Hypothalamus (tissue), 51 donors: ENCODE measurements at places on chromosomes 11 and 22.
A peak's percentile ranks its signal among the peaks of the same experiment; 100 is the strongest.

DNA sequence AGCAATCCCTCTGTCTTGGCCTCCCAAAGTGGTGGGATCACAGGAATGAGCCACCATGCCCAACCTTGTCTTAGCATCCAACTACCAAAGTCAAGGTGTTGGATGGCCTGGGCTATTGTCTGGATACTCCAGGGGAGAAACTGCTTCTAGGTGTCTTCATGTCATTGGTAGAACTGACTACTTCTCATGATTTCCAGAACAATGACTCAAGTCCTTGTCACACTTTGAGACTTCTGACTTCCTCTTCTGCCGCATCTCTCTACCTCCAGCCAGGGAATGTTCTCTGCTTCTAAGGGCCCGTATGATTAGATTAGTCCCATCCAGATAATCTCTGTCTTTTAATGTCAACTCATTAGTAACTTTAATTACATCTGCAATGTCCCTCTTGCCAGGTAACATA is 30.6 kb downstream of the APOL6 start:
- no peak for DNase-seq

DNA sequence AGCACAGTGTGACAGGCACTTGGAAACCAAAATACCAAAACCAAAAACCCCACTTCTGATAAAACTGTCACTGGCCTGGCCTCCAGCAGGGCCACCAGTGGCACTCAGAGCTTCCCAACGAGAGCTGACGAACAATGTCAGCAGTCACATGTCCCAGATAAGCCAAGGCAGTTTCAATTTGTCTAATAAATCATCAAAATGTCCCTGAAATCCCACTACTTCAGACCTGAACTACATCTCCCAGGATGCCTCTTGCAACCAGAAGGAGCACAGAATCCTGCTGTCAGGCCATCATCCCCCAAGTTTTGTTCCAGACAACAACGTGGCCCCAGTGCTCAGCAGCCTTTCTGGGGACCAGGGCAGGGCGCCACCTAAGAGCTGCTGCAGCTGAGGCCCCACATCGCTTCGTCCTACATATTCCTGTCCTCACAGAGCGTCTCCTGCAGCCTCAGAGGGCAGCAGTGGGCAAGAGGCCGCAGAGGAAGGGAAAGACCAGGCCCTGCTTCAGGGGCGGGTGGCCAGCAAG is 25.1 kb downstream of the LRFN4 start:
- no peak for DNase-seq

- no peak for DNase-seq
These were observed 657 bp downstream of the ELMOD1 start for GRCh38 chr11:107591378-107592230.

GRCh38 chr11:369336-370018 is at the start of gene B4GALNT4:
B4GALNT4 (plus strand) TSS chr11:369499; CDS start chr11:369804, 305 bp downstream.
- peak; percentile 70 for DNase-seq

GRCh38 chr11:110490886-110491285 is 61.1 kb downstream of the FDX1 start:
- no peak for DNase-seq

DNA sequence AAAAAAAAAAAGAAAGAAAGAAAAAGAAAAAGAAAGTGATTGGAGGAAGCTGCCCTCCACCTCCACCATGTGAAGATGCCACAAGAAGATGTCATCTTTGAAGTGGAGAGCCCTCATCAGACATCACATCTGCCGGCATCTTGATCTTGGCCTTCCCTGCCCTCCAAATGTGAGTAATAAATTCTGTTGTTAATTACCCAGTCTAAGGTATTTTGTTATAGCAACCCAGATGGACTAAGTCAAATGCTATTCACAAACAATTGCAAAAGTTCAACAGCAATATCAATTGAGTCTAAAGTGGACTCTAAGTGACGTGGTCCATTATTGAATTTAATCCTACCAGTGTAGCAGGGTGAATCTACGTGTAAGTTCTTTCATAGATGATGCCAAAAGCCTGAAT is 55.9 kb upstream of the NUP160 start:
- no peak for DNase-seq

DNA sequence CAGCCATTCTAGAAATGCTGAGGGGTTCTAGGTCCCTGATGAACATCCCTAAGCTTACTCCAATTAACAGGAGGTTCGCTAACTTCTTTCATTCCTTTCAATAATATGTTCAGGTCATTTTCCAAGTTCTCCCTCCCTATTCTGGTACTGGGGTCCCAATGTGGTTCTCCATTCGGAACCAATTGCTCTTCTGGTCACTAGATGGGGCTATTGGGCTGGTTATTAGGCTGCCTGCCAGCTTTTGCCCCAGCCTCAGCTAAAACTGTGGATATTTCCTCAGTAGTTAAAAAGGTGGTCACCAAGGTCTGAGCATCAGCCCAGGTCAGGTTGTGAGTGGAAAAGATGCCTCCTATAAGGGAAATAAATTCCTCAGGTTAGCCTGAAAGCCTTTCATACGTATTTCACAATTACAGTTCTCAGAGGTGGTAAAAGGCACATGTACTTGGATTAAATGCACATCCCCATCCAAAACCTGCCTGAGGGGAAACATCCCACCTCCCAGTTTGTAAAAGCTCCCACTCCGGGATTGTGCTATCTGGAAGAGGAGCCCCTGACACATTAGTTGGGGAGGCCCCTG is 161.1 kb upstream of the CCDC179 start:
- no peak for DNase-seq

DNA sequence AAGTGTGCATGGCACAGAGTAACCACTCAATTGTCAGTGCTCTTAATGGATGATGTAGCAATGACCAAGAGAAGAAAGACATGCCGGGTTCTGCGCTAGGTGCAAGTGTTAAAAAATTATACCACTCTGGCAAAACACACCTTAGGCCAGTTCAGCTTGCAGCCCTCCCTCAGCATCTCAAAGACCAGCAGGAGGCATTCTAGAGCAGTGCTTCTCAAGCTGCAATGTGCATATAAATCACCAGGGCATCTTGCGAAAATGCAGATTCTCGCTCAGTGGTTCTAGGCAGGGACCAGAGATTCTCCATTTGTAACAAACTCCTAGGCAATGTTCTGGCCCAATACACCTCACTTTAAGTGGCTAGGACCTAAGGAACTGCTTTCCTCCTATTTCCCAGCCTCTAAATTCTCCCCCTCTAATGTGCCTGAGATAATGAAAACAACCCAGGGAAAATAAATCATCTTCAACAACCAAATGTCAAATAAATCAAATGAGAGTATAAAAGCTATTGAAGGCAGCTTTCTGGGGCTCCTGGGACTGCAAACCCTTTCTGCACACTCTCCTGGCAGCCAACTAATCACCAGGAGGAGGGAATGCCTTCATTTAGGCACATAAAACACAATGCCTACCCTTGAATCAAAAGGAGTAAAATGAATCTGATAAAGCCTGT is 337.2 kb upstream of the API5 start:
- no peak for DNase-seq

DNA sequence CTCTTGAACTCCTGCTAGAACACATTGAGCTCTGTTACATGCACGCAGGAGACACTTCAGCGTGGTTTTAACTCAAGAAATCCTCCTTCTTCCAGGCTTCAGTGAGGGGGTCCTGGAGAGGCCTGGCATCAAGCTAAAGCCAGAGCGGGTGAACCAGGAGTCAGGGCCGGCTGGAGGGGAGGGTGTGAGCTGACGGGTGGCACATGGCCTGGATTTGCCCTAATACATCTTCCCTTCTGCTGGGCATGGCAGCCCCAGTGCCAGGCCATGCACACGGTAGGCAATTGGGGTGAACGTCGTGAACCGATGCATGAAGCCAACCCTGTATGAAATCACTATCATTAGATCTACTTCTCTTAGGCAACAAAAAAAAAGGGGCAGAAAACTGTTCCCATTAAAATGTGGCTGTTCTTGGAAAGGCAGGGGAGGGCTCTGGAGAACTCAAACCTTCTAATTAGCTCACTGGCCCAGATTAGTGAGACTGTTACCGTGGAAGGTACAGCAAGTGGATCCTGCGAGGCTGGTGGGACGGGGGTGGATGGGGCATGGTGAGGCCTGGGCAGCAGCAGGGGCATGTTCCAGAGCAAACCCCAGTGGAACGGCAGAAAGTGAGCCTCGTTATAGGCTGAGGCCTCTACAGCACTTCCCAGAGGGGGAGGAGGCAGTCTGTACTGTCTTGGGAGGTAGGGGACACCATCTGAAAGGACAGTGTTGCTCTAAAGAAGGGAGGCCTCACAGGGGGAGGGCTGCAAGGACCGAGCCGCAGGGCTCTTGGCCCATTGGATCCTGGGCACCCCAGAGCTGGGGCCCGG is 10.6 kb downstream of the IFT27 start:
- DNase-seq = no peak

- DNase-seq = no peak
These were observed 96.2 kb downstream of the TSPAN18 start for GRCh38 chr11:44823006-44823405.

GRCh38 chr11:65726660-65727059 is 6.1 kb upstream of the RNASEH2C start:
- DNase-seq = no peak

DNA sequence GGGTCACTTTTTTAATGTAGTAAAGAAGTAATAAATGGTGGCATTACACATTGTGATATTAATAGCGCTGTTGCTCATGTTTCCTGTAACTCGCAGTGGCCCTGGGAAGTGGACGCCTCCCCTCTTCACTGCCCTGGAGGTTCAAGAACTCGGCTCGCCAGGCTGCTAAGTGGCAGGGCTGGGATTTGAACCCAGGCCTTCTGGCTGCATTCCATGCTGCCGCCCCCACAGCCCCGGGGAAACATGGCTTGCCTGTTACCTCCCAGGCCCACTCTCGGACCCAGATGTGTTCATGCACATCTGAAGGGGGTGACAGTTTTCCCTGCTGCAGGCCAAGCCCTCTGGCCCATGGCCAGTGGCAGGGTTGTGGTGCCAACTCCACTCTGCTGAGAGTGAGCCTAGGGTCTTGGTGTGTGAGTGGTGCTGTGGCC is 25.0 kb upstream of the MGAT3 start:
- DNase-seq = no peak

DNA sequence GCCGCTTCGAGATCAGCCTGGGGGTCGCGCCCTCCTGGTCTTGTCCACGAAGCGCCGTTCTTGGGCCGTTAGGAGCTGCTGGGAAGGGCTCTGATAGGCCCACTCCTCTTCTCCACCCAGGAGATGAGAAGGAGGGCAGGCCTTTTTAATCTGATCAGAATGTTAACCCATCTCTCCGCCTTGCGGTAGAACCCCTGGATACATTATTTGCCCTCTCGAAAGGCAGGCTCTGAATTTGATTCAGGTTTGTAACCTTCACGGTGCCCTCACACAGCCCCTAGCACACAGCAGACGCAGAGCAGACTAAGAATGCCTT is at the start of gene CCDC83:
Gene CCDC83, plus strand, starts transcription at position 43 of the 316 bp plus-strand sequence. CDS start 9,741 bp downstream, outside the sequence.
- DNase-seq = no peak

DNA sequence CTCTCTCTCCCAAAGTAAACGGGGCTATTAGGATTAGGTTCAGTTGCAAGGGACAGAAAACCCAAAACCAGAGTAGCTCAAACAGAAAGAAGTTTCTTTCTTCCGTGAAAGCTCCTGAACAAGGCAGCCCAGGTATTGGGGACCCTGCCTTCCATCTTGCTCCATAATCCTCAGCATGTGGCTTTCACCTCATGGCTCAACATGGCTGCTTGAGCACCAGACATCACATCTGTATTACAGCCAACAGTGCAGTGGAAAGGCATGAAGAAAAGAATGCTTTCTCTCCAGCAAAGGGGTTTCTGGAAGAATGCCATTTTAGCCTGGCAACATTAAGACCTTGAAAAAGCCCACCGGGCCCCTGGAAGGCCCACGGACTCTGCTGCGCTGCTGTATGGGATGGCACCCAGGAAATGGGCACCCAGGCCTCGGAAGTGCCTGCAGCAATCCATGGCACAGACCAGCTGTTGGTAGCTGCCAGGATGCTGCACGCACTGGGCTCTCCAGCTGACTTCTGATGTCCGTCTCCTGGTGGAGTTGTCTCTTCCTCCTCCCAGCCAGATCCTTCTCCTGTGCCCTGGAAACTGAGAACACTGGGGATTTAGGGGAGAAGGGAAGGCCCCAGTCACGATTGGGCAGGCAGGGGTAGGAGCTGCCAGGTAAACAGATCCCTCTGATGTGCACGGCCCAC is 22.6 kb downstream of the PDGFB start:
- no peak for DNase-seq

DNA sequence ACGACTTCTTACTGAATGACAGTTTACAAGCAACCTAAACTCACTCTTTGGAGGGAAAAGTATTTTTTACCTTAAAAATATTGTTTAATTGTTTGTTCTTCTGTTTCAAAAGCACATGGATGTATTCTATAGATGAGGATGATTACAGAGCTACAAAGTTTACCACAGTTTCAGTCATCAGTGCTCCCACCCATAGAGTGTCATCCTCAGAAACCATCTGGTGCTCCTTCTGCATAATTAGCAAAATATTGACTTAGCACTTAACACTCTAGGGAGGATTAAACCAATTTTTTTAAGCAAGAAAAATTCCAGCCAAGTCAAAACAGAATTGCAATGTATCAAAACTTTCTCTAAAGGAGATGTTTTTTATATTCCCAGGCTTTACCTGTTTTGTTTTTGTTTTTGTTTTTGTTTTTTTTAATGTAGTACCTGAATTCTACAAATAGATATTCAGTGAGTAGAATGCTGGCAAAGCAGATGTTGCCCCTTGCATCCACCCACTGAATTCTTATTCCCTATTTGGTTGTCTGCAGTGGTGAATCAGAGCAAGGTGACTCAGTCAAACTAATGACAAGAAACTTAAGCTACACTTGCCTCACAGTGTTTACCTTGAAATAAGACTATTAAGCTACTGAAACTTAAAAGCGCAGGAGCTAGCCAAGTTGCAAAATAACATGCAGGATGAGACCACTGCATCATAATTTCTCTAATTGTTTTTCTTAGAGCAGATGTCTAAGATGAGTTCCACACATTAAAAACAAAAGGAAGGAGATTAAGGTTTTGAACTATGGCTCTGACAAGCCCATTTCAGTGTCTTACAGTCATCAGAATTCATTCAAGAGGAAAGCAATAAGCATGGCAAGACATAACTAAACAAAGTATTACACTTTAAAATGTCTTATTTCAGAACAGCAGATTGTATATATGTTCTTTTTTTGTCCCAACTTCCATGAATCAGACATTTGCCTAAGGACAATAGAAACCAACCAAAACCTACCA is 155.1 kb upstream of the SOX6 start:
- DNase-seq = no peak

DNA sequence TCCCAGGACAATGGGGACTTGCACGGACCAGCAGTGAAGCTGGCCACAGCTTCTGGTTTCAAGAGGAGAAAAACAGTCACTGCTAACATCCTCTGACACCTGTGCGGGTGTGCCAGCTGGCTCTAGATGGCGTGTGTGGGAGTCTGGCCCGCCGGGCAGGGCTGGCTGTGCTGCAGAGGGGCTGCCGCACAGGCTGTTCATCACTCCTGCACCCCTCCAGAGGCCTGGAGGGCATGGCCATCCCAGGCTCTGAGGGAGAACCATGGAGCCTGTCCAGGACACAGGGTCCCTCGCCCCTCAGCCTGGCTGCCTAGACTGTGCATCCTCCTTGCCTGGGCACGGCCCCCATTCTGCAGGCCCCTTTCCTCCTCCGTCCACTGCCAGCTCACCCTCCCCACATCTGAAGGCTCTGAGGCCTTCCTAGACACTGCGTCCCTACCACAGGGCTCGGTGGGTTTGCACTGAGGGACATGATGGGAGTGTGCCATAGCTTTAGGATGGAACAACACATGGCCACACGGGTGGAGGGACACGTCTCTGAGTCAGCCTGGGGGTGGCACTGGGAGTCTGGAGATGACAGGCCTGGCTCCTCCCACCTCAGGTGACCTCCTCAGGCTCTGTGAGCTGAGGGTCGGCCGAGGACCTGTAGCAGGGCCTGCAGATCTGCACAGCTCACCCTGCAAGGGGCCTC is 42.1 kb upstream of the GNB1L start:
- no peak for DNase-seq

GRCh38 chr11:1300569-1301187 is 8.8 kb downstream of the TOLLIP start:
- DNase-seq = no peak

- DNase-seq = no peak
These were observed 108.8 kb upstream of the TEAD1 start for GRCh38 chr11:12565406-12565805.
